ENCODE measurements at places on chromosomes 7 and 10.

DNA sequence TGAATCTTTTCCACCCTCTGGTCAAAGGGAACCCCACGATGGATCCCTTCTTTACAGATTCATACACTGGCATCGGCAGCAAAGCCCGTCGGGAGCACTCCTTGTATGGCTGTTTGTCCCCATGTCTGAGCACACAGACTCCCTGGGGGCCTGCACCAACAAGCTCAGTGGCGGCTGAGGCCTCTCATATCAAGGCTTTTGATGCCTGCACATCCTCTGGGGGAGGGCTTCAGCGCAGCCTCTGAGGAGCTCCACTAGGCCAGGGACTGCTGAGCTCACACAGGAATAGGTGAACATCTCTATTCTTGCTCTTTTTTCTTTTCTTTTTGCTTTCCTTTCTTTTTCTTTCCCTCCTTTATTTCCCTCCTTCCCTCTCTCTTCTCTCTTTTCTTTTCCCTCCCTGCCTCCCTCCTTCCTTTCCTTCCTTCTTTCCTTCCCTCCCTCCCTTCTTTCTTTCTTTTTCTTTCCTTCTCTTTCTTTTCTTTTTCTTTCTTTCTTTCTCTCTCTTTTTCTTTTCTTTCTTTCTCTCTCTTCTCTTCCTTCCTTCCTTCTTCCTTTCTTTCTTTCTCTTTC, 174.6 kb downstream of the CCDC3 start:
- DNase-seq = no peak

DNA sequence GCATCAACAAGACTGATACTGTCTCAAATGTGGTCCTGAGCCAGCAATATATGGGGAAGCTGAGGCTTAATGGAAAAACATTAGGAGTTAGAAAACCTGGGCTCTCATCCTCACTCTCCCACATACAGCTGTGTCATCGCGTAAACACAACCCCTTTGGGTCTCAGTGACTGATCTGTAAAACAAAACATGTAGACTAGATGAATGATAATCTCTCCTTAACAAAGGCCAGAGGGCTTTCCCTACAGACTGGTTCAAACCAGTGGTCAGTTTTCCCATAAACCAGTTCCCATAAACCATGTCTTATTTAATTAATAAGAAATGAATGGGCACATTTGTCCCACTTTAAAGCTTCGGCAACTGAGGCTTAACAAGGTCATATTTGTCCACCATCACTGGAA, 48.1 kb downstream of the OSBPL3 start:
- no peak for DNase-seq

DNA sequence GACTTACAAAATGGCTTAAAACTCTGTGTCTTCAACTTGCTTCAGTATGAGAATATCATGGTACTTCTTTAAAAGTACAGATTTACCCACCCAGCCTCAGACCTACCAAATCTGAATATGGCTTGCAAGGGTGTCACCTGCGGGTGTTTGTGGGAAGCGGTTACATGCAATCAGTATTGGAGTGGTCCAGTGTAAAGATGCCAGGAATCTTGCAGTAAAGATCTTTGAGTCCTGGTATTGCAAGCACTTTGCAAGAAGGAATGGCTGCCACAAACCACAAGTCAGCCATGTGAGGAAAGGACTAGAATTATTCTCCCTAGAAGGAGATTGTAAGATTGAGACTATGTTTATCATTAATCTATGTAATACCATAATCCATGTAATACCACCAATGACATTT, 115.1 kb downstream of the PON1 start:
- no peak for DNase-seq

- no peak for DNase-seq
Measured at GRCh38 chr10:45429790-45430189, 55.8 kb downstream of the ALOX5 start.

DNA sequence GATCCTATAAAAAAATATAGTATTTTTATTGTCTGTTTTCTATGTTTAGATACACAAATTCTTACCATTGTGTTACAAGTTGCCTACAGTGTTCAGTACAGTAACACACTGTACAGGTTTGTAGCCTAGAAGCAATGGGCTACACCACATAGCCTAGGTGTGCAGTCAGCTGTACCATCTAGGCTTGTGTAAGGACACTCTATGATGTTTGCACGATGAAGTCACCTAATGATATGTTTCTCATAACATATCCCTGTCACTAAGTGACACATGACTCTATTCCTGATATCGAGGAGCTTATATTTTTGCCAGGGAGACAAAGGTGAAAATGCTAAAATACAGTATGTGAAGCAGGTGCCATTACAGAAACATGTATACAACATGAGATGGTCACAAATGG, 18.6 kb downstream of the ZNF25 start:
- DNase-seq = no peak

DNA sequence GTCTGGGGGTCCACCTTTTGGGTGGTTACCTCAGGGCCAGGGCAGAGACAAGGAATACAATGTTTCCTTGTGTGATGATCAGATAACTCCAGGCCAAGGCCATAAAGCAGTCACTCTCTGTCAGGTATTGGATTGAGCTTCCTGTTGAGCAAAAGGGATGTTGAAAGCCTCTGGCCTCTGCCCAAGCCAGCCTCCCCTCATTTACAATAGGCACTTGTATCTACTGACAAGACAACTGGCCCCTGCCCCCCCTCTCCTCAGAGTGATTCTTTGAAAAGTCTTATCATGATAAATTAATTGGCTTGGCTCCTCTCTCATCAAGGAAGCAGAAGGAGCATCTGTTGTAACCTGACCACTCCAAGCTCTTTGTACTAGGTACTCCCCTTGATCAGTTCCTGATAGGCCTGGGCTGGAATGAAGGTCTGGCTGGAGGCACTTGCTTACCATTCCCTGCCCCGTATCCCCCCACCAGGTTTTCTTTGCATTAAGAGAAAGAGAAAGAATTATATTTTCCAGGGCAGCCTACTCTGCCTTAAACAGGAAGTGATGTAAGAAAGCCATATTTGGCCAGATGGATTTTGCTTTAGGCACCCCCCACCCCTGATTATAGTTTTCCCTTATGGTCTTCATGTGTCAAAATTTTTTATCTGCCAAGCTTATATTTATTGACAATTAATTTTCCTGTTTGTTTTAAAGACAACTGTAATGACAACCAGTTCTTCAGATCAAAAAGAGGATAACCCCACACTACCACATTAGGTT, 42.1 kb upstream of the HPS1 start:
- no peak for DNase-seq

DNA sequence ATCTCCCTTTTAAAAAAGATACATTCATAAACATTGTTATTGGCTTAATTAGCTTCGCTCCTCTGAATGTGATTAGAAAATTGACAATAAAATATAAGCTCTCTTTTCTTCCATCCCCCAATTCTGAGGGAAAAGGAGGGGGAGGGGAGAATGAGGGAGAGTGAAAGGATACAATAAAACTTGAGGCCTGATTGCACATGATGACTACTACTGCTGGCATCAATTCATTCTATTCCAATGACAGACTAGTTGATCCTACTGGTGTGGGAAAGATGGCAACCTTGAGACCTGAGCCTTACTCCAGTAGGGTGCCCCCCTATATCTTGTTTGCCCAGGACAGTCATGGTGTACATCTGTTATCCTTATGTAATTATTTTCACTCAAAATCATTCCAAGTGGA, 4.5 kb upstream of the IQUB start:
- DNase-seq = no peak

DNA sequence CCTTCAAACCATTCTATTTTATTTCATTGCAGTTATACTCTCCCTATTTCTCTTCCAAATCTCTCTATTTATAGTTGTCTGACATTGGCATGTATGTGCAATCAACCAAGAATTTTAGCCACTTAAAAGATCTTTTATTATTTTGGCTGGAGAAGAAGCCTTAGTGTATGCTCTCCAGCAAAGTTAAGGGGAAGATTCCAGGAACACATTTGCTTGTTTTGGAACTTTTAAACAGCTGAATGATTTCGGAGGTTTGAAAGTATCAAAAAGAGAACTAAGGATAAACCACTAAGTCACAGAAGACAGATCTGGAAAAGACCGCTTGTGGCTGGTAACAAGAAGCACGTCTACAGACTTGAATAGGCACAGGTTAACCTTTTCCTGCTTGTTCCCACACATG, 182.2 kb upstream of the FZD1 start:
- no peak for DNase-seq

GRCh38 chr7:11120068-11120664, 146.5 kb downstream of the PHF14 start:
- no peak for DNase-seq

DNA sequence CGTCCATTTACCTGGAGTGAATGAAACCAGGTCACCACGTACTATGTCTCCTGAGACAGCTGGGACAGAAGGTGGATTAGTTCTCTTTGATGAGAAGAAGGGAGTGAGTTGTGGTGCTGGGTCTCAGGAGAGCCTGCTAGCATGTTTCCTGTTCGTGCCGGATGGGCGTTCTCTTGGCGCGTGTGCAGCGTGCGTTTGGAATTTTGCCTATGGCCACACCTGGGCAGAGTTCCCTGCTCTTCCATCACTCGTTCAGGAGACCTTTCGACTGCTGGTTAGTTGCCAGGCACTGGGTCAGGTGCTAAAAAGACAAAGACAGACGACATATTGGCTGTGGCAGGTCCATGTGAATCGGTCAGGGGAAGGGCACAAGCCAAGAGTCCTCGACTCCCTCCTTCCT, 90.3 kb downstream of the TRRAP start:
- DNase-seq = no peak

DNA sequence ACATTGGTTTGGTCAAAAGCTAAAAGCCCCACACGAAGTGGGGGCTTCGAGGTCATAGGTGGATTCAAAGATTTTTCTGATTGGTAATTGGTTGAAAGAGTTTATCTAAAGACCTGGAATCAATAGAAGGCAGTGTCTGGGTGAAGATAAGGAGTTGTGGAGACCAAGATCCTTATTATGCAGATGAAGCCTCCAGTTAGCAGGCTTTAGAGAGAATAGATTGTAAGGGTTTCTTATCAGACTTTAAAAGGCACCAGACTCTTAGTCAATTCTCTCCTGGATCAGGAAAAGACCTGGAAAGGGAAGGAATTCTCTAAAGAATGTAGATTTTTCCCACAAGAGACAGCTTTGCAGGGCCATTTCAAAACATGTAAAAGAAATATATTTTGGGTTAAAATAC, 260.2 kb downstream of the PHF14 start:
- no peak for DNase-seq

DNA sequence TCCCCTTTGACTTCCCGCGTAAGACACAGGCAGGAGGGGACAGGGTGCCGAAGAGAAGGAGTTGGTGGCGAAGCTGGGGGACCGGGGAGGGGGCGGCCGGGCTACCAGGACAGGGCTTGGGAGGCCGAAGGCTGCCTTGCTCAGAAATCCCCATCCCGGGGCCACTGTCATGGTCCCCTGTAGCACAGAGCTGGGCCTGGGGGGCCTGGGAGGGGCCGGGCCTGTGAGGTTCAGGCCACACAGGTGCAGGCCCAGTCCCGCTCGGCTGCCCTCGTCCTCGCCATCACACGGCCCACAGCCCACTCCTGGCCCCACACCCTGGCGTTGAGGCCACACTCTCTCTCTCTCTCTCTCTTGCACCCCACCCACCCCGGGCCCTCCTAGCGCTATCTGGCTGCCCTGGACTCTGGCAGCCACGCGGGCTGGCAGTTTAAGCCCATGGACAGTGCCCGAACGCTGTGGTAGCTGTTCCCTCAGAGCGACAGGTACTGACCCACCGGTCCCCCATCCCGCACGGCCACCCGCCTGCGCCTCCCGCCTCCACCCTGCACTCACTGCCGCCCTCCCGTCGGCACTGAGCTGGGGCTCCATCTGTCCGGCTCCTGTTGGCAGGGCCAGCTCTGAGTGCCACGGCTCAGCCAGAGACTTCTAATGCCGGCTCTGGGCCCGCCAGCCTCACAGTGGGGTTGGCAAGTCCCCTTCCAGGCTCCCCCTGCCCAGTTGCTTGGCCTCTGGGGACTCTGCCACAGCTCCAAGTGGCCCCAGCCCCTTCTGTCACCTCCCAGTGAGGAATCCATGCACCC, 28.0 kb downstream of the TTYH3 start:
- DNase-seq = no peak

DNA sequence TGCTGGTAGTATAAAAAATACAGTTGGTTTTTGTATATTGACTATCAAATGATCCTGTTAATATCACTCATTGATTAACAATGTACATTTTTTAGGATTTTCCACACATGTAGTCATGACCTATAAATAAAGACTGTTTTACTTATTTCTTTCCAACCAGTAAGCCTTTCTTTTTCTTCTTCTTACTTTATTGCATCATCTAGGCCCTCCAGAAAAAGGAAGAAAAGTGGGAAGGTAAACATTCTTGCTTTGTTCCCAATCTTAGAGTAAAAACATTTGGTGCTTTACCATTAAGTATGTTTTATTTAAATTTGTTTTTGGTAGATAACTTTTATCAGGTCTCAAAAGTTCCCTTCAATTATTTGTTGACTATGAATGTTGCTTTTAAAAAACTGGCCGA, 47.1 kb upstream of the CCNY start:
- no peak for DNase-seq

- DNase-seq = no peak
Measured at GRCh38 chr10:1434912-1435692, 302.2 kb downstream of the ADARB2 start.

DNA sequence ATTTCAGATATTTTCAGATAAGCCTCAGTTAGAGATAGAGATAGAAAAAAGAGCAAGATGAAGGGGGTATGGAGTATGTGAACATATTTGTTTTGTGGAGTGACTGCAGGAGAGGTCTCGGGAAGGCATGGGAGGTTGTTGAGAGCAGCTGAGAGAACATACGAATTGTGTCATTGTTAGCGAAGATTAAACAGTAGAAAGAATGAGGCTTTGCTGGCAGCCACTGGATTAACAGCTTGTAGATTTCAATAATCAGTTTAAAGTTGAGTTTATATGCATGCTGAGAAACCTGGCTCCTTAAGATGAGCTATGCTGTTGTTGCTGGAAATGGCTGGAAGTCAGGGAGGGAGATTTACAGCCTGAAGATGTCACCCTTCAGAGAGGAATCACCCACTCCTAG, 100.9 kb upstream of the SORCS3 start:
- no peak for DNase-seq

GRCh38 chr7:2141651-2142050, 91.1 kb downstream of the MAD1L1 start:
- no peak for DNase-seq

- no peak for DNase-seq
Measured at GRCh38 chr10:101560298-101561067, 27.6 kb downstream of the POLL start.

GRCh38 chr10:27699776-27700175, 45.8 kb downstream of the MKX start:
- DNase-seq = no peak

DNA sequence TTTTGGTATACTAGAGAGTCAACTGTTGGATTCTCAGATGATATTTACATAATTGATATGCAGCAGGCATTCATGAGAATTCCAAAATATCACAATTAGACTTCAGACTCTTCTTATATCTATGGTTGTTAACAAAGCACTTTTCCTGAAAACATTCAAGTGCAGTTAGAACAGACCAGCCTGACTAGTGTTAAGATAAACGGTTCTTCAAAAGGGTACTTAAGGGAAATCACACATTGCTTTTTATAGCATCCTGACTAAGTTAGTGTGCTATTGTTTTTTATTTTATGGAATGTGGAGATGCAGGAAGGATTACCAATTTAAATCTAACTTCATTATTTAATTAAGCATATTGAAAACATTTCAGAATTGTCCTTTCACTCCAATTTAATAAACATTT, 405.1 kb downstream of the PLXDC2 start:
- DNase-seq = no peak

GRCh38 chr10:391305-391704, 256.1 kb downstream of the ZMYND11 start:
- DNase-seq = no peak

GRCh38 chr10:8331896-8332729, 277.6 kb downstream of the GATA3 start:
- peak; percentile 55 for DNase-seq
